ENCODE measurements at places on chromosomes 13 and 19.

- no peak for DNase-seq
These were observed 5.2 kb downstream of the LAIR2 start for GRCh38 chr19:54507824-54508223.

DNA sequence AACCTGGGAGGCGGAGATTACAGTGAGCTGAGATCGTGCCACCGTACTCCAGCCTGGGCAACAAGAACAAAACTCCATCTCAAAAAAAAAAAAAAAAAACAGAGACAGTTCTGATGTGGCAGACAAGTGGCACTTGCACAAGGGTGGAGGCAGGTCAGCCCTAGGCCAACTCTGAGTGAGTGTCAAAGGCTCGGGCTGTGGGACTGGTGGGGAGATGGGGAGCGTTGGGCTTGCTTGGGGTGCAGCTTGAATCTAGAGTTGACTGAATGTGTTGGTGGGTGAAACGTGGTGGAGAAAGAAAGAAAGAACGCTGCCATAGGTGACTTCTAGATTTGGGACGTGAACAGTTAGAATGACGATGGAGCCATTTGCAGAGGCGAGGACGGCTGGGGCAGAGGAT lies 121.3 kb upstream of the SPACA7 start:
- no peak for DNase-seq

DNA sequence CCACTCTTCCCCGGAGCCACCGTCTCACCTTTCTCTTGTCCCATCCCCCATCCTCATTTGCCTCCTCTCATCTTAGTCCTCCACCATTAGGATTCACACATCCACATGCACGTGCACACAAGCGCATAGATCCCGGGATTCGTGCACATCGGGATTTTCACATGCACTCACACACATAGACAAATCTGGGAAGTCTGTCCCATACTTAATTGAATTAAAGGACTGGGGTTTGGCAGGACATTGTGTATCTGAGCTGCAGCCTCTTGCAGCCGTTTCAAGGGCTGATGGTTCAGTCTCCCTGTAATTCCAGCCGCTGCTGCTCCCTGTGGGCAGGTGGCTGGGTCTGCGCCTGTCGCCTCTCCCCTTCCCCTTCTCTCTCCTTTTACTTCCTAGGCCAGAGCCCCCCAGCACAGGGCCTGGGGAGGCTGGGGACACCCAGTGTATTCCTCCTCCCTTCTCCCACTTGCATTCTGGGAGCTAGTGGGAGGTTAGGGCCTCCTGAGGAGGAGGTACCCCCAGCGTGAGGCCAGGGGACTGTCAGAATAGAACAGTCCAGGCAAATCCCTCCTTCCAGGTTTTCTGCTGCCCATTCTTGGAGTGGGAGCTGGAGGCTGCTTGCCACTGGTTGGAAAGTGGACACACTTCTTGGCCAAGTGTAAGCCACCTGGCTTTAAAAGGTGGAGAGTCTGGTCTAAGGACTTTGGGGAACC lies 43.6 kb downstream of the LYL1 start:
- no peak for DNase-seq

DNA sequence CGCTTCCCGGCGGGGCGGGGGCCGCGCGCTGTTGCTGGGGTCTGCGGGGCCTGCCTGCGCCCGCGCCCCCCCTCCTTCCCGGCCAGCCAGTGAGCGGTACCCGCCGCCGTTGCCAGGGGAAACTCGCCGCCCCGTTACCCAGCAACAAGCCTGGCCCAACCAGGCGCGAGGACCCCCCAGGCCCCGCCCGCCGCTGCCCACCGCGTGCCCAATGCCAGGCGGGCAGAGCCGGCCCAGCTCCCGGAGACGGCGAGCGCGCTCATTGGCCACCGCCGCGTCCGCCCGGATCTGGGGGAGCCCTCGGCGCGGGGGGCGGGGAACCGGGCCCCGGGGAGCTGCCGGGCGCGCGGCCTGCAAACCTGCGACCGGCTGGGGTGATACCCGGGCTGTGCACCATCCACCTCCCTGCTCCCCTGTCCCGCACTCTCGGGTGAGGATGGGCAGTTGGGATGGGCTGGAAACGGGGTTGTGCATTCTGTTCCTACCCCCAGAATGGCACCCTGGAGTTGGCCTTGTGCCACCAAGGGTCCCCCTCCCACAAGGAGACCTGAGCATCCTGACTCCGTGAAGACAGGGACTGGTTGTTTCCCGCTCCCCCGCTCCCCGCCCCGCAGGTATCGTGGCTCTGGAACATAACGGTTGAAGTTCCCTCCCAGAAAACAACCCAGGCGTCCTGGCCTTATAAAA lies 8.8 kb upstream of the BBC3 start:
- DNase-seq: no peak

- DNase-seq: no peak
These were observed 600 bp upstream of the CAPN12 start for GRCh38 chr19:38744874-38745273.

GRCh38 chr13:30799356-30799824 lies 64.0 kb downstream of the ALOX5AP start:
- no peak for DNase-seq

DNA sequence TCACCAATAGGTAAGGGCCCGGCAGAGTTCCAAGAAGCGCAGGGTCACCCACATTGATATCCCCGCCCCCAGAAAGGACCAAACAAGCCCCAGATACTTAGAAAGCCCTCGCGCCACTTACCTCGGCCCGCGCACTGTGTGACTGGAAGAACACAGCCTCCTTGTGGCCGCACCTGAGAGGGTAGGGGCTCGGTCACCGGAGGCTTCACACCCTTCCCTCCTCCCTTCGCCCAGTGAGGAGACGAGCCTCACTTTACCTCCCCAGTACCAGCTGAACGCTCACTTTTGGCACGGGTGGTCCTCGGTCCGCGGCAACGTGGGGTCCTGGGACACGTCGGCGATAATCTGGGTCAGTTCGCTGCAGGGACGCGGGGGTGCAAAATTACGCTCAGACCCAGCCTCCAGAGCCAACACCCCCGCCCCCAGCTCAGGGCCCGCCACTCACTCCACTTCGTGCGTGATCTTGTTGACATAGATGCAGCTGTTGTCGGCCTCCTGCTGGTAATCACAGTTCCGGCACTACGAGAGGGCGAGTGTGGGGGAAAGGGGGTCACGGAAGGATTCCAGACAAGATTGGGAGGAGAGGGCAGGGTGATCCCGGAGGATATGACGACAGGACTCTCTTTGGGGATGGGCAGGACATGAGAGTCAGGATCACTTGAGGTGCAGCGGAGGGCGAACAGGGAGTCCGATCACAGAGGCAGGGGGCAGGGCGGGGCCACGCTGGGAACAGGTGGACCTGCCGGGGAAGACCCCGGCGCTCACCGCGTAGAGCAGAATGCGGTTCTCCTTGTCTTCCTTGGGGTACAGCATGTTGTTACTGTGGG lies 568 bp downstream of the POLR2I start:
- no peak for DNase-seq

- no peak for DNase-seq
These were observed 23.1 kb downstream of the SIGLEC5 start for GRCh38 chr19:51607077-51607476.

DNA sequence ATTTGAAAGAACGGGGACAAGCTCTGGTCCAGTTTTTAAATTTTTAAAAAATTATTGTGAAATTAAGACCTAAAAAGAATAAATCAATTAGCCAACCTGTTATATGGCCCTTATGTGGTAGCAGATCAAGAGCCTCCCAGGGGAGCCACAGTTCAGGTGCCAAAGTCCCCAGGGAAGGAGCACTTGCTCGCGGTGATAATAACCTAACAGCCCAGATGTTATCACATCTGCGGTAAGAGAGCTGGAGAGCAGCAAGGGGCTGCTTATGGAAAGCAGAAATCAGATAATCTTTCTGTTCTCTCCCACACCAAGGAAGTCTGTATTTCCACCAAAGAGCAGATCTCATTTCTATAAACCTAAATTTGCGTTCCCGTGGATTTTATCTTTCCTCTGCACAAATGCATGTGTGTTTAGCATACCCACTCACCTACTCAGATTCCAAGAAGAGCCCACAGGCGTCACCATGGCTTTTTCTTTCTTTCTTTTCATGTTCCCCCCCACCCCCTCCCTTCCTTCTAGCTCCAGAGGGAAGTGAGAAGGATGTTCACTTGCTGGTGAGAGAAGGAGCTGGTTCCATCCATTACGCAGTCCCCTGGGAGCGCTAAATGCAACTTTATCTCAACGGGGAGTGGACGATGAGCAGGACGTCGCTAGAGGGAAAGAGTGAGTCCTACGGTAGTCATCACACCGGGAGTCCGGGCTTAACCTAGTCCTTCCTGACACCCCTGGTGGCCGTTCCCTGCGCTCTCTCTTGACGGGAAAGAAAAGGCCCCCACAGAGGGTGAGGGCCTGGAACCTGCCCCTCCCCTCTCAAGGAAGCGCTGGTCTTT lies 1.6 kb upstream of the POU4F1 start:
- no peak for DNase-seq

DNA sequence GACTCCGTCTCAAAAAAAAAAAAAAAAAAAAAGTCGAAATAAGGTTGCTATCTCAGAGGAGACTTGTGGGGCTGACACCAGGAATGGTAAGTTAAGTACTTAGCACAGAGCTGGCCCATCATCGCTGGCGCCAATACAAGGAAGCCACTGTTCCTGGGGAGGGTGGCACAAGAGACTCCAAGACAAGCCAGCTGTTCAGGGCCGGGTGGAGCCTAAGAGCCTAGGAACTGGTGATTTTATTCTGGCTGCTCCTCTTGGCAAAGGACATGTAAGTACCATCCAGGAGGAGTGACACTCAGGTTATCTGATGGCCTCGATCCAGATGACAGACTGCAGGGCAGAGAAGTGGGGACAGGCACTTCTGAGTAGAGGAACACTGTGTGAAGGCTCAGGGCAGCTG lies 3.8 kb downstream of the ELOF1 start:
- DNase-seq: no peak

- DNase-seq: no peak
These were observed 2.3 kb downstream of the CEACAM18 start for GRCh38 chr19:51480590-51480989.

DNA sequence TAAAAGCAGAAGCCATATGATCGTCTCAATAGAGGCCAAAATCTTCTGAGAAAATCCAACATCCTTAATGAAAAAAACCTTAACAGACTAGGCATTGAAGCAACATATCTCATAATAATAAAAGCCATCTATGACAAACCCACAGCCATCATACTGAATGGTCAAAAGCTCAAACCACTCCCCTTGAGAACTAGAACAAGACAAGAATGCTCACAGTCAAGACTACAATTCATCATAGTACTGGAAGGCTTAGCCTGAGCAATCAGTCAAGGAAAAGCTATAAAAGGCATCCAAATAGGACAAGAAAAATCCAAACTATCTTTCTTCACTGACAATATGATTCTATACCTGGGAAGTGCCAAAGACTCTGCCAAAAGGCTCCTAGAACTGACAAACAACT lies 2668.2 kb upstream of the PCDH20 start:
- no peak for DNase-seq

GRCh38 chr13:112968910-112969691 lies at the start of gene MCF2L:
Gene MCF2L (plus strand): TSS chr13:112969214. CDS start chr13:112969380, 166 bp downstream.
- peak; percentile 2 for DNase-seq

- no peak for DNase-seq
These were observed 171.9 kb downstream of the ITGBL1 start for GRCh38 chr13:101624210-101624922.

DNA sequence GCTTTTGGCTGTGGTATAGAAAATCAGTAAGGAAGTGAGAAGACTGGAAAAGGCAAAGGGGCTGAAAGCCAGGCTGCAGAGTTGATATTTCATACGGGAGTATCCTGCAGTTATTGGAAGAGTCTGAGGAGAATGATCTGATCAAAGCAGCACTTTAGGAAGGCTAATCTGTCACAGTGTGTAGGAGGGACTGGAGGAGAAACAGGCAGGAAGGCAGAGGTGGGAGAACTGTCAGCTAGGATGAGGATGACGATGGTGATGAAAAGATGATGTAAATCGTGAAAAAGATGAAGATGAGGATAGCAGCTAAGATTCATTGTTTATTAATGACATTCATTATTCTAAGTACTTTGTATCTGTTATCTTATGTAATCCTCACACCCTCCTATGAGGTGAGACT lies 123.0 kb downstream of the DNAJC15 start:
- no peak for DNase-seq

DNA sequence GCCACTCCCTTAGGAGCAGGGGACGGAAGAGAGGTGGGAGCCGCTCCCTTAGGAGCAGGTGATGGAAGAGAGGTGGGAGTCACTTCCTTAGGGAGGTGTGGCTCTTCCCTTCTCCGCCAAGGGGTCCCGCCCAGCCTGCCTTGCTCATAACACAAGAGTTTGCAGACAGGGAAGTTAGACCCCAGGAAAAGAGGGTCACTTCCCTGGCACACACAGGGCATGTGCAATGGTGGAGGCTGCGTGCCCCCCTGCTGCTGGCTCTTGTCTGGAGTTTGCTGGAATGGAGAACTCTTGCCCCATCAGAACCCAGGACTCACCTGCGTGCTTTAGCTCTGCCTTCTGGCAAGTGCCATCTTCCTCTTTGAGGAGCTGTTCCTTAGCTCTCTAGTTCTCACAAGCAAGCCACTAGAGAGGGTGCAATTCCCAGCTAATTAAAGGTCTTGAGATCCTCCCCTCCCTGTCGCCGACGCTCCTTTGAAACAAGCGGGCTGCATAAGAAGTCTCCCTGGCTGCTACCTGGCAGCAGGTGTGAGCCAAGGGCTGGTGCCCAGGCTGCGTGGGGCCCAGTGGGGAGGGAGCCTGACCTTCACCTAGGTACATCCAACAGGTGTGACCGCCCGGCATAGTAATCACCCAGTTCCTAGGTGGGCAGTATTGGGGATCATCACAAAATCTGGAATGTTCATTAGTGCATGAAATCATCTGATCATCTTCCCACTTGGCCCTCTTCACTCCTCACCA lies 281.6 kb downstream of the ZNF536 start:
- DNase-seq: no peak

DNA sequence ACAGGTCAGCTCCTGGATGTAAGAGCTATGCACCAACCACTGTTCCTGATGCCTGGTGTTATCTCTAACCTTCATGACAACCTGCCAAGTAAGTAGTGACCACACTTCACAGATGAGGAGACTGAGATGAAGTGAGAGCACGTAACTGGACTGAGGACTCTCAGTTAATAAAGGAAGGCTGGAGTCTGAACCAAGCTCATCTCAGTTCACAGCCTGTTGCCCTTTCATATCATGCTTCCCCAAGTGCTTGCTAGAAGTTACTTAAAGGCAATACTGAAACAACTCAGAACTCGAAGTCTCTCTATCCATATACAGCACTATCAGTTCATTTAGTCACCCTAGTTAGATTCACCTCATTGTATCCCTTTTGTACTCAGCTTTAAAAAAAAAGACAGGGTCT lies 119.7 kb downstream of the ABCC4 start:
- no peak for DNase-seq

- no peak for DNase-seq
These were observed 635.4 kb upstream of the ARGLU1 start for GRCh38 chr13:107203146-107203847.

- no peak for DNase-seq
These were observed 240.4 kb downstream of the KCNRG start for GRCh38 chr13:50255639-50256038.

- DNase-seq: no peak
These were observed at the start of gene SH2D3A for GRCh38 chr19:6767357-6768235. Gene SH2D3A (minus strand): TSS chr19:6767435. CDS start chr19:6763748, 3,687 bp downstream.

All from HFF-Myc (cell line).